ENCODE measurements at places on chromosomes 2 and 18.

DNA sequence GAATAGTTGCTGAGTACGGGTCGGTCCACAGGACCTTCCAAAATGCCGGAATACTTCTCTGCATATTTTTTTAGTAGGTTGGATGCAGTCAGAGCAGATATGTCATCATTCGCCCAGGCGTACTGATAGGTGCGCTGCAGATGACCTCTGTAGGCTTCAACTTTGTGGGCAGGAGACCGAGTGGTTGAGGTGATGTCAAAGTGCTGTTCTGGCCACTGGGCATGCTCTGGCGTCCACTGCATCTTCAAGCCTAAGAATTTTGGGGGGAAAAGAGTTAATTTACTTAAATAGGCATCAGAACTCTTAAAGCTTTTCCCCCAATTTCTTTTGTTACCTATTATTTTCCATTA, 124.3 kb downstream of the FIGN start:
- no peak for DNase-seq

GRCh38 chr2:106107509-106108131, 86.5 kb downstream of the UXS1 start:
- no peak for DNase-seq

GRCh38 chr18:7940971-7941370, 373.9 kb downstream of the PTPRM start:
- no peak for DNase-seq

DNA sequence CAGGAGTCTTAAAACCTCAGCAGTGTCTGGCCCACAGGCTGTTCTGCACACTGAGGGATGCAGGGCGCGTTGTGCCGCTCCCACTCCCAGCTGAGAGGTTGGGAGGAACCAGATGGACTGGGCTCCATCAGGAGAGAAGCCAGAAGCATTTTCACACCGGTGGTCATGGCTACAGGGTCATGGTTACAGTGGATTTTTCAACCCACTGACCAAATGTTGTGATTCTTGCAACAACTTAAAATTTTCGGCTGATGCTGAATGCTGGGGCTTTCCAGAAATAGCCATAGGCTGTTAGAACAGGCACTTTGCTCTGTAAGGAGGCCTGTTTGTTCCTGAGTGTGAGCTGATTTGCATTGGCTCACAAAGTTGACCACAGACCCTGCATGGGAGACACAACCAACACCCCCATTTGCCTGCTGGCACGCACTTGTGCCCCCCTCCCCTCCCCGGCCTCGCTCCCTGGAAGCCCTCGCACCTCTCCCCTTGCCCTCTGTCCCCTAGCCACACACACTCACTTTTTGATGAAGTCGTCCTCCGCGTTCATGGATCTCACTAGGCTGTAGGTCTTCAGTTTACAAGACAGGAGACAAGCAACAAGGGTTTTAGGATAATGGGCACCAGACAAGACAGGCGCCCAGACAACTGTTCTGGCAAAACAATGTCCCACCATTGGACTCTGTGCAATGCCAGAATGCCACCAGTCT, 3.4 kb downstream of the LPIN1 start:
- DNase-seq = no peak

DNA sequence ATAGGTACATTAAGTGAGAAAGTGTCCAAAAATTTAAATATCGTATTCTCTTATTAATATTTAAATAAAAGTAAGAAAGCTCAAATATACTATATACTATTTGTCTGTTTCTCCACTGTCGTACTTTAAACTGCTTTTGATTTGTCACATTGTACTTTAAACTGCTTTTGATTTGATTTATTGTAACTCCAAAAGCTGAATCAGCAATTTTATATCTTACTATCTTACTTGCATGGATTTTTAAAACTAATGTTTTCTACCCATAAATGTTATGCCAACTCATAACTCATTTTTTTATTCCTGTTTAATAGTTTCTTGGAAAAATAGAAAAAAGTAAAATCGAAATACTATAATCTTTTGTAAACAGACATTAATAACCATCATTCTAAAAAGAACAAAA, 1128.2 kb upstream of the ACVR2A start:
- no peak for DNase-seq

DNA sequence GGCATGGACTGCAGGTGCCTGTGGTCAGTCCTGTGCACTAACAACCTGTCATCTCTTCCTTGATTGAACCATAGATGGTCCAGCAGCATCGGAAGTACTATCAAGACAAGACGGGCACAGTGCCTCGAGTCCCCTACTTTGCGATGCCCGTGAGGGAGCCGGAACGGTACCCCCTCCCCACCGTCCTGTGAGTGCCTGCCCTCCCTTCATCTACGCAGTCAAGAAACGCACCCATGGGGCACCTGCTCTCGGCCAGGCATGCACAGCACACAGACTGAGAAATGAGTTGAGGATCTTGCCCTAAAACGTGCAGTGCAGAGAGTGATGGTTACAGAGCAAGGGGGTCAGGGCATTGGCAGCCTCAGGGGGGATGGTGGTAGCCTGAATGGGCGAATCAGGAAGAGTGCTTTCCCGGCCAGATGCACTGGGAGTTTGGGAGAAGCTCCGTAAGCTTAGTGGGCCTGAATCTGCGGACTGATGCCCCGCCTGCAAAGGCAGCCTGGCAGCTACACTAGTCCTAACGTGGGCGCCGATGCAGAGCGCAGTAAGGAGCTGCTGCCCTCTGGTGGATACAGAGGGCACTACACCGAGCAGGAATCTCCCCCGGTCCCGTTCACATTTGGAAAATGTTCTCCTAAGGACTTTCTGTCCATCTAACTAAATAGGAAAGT, 63.6 kb downstream of the CIB4 start:
- peak; percentile 58 for DNase-seq

DNA sequence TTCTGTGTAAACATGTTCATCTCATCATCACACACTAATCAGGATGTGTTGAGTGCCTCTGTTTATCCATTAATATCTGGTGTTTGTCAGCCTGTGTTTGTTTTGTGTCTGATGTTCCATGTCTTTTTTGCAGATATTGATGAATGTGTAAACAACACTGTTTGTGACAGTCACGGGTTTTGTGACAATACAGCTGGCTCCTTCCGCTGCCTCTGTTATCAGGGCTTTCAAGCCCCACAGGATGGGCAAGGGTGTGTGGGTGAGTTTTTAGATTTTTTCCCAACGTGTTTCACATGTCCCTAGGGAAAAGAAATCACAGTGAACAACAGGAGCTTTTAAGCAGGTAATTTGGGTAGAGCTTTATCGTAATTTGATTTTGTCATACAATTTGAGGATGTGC, 133.7 kb upstream of the RASGRP3 start:
- DNase-seq = no peak

DNA sequence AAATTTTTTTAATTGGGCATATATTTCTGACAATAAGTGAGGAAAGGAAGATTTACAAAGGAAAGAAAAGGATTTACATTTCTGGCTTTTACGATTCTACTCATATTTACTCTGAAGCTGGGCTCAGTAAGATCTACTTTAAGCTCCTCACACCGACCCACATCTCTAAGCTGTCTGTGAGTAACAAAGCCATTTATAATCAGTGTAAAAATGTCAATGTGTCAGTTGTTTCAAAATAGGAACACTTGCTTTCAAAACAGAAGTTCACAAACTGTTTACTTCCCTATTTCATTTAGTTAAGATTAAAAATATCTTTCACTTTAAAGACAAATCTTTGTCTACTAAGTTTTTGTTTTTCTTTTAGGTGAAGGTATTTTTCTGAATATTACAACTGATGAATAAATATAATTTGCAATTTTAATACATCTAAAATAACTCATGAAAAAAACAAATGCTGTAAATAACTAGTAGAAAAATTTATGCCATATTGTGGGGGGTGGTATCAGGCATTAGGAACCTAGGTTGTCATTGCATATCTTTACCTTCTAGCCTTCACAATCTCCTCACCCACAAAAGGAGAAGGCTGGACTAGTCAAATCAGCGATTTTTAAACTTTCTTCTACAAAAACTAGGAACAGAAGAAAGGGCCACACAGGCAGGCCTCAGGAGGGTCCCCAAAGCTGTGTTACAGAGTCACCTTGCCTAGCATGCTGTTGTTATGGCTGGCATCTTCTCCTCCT, 64.5 kb downstream of the TMEM131 start:
- DNase-seq = no peak

DNA sequence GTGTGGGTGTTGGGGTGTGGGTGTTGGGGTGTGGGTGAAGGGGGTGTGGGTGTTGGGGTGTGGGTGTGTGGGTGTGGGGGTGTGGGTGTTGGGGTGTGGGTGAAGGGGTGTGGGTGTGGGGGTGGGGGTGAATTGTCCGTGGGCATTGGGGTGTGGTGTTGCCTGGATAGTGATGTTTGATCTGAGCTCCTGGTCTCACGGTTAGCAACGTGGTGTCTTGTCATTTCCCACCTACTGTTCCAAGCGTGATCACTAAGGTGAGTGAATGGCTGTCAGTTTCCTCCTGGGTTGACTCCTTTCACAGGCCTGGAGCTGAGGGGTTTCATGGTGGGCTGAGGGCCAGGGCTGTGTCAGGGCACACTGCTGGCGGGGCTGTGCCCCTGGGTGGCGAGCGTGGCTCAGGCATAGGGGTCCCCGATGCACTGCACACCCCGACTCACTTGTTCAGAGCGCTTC, 27.2 kb downstream of the RTP5 start:
- DNase-seq = no peak

DNA sequence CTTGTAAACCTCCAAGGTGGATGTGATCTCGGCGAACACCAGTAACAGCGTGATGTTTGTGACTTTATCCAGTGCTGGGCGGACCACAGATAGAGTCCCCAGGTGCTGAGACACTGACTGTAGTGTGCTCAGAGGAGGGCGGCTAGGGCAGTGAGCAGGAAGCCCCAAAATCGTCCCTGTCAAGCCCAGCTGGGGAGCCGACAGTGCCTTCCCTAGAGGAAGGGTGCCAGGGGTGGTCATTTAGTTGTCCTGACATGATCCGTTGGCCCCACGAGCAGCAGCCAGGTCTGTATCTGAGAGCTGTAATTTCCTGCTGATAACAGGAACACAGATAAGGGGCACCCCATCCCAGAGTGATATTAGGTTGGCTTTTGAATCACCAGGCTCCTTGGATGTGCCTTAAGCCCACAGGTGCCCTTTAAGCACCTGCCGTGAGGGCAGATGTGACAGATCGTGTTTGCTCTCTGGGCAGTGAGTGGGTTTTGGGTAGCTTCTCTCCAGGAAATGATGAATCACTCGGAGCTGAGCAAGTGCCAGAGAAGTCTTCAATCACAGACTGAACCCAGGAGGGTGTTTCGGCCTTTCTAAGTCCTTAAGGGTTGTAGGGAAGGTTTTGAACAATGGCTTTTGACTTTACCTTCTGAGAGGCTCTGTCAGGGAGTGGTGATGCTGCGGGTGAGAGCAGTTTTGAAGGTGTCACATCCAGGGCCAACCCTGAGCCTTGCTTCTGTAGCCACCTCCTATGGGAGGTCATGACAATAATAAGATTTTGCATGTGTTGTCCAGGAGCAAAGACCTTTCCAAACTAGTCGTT, 7.7 kb downstream of the LPIN1 start:
- DNase-seq = no peak

DNA sequence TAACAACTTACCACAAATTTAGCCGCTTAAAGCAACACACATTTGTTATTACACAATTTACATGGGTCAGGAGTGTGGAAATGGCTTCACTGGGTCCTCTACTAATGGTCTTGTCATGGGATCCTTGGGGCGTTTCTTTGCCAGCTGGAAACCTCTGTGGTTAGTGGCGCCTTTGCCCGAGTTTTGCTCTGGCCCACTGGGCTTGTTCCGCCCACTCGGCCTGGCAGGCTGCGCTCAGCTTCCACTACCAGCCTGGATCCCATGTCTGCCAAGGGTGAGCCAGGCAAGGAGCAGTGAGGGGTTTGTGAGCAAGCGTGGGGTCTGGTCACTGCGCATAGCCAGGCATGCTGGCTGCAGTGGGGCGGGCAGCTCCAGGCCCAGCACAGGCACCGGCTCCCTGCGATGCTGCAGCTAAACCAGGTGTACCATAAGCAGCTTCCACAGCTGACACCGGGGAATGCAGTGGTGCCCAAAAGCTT, 16.2 kb upstream of the MBD2 start:
- no peak for DNase-seq

- DNase-seq = no peak
Observed at GRCh38 chr2:178069551-178069950, 3.0 kb downstream of the PDE11A start.
